Left lung (tissue), 14 donors: ENCODE measurements at places on chromosomes 13 and 19. TPM values are rescaled to one million over a fixed set of nuclear protein-coding genes. Genes with fewer than 3 reads are reported as not detected.

DNA sequence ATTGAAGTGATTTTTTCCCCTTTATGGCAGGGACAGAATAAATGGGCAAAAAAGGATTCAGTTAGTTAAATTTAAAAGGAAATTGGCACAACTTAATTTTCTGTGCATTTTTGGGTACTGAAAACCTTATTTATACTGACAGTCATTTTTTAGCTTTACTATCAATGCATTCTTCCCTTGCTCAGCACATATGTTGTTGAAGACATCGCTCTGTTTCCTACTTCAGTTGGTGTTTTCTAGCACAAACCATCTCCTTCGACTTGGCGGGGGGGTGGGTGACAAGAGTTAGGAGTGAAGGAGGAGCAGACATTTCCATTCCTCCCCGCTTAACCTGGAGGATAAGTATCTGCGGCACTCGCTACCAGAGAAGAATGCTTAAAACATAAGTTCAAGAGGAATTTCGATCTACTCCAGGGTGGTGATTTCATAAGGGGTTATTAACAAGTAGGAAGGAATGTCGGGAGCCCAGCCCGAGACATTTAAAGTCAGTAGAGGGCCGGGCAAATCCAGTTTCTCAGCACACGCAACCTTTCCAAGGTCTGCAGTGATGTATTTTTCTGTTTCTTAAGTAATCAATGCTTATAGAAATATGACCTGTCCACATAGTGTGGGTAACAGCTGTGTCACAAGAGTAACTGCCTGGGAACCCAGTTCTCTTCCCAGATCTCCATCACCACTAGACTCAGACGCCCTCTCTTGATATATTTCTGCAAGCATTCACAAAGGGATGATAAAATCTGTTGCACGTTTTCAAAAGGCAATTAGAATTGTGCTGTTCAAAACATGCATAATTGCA is 525.8 kb downstream of the MYO16 start:
- no peak for DNase-seq

- DNase-seq = no peak
Measured at GRCh38 chr13:71865874-71866334, 1.1 kb downstream of the DACH1 start.

- no peak for DNase-seq
Measured at GRCh38 chr13:113400621-113401451, 36.9 kb upstream of the GRTP1 start.

DNA sequence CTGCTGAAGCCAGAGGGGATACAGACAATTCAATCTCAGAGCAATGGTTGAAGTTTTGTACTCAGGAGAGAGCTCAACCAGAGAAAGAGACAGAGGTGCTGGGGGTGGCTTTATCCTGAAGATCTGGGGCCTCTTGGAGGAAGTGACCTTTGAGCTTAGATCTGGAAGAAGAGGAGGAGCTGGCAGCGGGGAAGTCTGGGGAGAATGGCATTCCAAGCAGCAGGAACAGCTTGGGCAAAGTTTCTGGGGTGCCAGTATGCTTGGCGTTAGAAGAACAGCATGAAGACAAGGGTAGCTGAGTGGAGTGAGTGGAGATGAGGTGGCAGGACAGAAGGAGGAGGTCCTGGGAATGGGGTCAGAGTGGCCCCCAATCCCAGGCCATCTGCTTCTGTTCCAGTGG is 11.3 kb downstream of the MAST3 start:
- DNase-seq = no peak

The PTPRS gene
- 61.7 TPM for total RNA-seq
